ENCODE measurements at places on chromosomes 2 and 18.

- no peak for DNase-seq
These were observed 6.2 kb downstream of the LRPPRC start for GRCh38 chr2:43989545-43989944.

DNA sequence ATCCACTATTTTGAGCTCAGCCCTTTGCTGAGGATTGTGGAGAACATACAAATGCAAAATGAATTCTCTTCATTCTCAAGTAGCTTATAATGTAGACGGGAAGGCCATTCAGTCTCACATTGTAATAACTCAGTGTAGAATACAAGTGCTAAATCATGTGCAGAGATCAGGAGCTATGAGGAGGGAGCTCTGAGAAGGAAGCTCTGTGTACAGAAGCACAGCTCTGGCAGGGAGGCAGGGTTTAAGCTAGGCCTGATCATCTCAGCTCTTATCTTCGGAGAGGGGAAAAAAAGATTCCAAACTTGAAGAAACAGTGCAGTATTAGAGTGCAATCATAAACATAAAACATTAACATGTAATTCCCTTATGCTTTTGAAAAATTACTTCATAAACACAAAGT lies 291.1 kb upstream of the SKOR2 start:
- DNase-seq, result no peak

DNA sequence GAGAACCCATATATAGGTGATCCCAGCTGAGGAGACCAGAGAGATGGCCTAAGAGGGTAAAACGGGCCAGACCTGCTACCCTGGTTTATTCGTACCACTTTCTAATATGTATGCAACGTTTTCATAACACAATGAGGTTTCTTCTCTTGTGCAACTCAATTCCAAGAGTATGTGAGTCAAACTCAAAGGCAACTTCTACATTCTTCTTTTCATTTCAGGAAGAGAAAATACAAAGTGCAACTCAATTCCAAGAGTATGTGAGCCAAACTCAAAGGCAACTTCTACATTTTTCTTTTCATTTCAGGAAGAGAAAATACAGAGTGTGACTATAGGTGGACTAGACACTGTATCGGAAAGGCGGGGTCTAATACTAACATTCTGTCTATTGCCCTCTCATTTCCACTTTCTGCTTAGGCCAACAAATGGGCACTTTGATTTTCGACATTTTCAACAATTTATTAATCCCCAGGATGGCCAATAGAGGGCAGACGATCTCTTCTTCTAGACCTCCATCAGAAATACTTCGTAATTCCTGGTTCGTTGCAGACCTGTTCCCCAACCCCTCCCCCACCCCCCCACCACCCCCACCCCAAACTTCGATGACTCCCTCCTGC lies 3.7 kb upstream of the CRIM1 start:
- no peak for DNase-seq

DNA sequence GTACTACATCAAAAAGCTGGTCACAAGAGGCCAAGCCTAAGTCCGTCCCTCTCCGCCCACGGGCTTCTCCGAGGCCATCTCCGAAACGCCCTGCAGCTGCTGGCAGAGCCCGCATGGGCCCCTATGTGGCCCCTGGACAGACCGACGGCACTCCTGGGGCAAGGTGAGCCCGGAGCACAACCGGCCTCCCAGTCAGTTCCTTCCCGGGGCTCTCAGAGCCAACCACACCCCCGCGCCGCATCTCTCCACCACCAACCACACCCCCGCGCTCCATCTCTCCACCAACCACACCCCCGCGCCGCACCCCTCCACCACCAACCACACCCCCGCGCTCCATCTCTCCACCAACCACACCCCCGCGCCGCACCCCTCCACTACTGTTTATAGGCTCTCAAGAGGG lies 93.5 kb downstream of the ZNF516 start:
- no peak for DNase-seq

- no peak for DNase-seq
These were observed 106.7 kb upstream of the CHAC2 start for GRCh38 chr2:53660886-53661285.

GRCh38 chr2:15189216-15189615 lies 371.9 kb downstream of the NBAS start:
- no peak for DNase-seq

DNA sequence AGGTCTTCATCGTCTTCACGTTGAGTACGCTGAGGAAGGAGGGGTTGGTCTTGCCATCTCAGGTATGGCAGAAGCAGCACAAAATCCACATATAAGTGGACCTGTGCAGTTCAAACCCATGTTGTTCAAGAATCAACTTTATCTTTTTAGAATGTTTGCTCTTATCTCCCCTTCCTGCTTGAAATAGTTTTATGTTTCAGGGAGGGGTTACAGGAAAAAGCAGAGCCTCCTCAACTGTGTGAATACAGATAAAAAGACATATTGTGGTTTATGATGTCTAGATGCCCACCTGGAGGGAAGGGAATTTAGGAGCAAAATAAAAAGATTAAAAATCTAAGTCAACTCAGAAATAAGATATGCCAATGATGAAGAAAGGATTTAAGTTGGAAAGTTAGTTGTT lies 75.9 kb downstream of the VRK2 start:
- no peak for DNase-seq

Data from NCI-H187 (cell line).